ENCODE measurements at places on chromosomes 3 and 15.

DNA sequence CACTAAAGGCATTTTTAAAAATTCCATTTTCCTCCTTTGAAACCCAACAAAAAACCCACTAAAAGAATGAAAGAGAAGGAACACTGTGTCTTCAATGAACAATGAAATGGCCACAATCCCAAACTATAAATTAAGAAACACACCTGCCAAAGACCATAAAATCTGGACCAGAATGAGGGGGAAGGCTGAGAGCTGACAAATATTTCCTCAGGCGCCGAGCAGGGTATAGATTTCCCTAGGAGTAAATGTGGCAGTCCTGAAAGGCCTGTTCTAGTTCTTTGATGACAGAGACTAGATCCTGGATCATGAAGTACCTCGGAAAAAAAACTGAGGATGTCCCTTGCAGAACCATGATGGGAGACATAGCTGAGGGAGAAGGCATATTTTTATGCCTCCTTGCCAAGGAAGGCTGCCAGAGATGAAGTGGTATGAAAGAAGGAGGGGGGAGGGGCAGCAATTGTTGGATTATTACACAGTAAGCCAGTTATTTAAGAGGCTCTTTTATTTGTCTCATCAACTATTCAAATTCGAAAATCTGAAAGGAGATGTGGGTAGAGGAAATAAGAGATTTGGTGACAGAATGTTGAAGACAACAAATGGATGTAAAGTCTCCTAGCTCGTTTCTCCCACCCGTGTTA is 275.3 kb upstream of the GOLGA6L4 start:
- DNase-seq, result no peak

DNA sequence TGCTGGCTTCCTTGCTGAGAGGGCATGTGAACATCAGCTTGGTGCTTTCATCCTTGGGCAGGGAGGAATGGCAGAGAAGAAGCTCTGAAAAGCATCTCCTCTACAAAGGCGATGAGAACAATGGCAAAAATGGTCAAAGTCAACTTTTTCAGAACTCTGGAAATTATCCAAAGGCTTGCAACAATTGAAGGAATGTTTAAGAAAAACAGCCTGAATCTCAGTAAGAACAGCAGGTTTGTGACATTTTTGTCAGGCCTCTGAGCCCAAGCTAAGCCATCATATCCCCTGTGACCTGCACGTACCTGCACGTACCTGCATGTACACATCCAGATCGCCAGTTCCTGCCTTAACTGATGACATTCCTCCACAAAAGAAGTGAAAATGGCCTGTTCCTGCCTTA is 51.8 kb downstream of the ONECUT1 start:
- DNase-seq, result no peak

DNA sequence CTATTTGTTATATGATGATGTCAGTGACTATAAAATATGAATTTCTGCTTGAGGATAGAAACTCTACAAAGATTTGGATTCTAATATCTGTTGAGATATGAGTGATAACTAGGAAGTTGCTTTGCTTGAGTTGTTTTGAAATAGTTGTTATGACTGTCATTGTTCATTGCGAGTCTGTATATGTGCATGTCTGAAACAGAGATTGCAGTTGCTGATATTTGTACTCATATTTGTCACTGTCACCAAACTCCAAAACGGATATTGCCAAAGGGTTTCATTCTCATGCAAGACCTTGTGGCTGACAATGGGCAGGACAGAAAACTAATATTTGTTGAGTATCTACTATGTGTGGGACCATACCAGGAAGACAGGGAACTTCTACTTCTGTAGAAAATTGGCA is 240.2 kb downstream of the CD47 start:
- DNase-seq, result no peak

- no peak for DNase-seq
These were observed 1.1 kb downstream of the EAF2 start for GRCh38 chr3:121836064-121836463.

DNA sequence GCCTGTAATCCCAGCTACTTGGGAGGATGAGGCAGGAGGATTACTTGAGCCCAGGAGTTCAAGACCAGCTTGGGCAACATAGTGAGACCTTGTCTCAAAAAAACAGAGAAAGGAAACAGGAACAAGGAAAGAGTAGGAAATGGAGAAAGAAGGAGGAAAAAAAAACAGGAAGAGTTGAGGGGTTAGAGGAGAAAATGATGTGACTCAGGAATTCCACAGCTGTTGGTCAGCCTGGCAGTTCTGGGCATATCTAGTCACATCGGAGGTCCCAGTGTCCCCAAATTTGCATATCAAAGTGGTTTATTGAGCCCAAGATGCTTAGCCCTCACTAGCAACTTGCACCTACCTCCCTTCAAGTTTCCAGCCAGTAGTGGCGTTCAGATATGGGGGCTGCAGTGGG is 18.8 kb upstream of the JMJD7 start:
- DNase-seq, result no peak

DNA sequence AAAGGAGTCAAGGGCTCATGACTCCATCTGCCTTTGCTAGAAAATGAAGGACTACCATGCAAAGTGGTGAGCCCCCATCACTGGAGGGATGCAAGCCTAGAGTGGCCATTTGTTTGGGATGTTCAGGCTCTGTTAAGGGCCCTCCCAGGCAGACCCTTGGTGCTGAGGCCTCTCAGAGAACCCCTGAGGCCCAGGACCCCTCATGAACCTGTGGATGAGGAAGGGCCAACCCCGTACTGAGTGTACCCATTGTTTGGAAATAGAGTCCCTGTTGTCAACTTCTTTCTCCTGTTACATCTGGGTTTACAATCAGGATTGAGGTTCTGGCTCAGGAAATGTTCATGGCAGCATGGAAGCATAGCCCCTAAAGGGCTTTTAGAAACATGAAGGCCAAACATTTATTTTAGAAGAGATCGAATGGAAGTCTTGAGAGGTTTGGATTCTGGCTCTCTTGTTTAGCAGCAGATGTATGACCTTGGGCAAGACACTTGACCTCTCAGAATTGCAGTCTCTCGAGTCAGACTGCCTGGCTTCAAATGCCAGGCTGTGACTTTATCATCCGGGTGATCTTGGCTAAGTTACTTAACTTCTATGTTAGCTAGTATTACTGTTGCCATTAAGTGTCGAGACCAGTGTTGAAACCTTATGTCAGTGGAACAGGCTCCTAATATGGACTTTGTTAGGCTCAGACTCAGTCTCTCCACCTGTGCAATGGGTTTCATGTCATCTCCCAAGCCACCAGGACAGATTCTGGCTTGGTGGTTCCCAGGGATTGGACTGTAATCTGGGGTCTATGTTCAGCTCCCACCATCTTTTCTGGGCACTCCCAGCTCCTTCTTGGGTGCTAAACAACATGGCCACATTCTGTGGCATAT is 12.4 kb downstream of the ITGA11 start:
- no peak for DNase-seq

DNA sequence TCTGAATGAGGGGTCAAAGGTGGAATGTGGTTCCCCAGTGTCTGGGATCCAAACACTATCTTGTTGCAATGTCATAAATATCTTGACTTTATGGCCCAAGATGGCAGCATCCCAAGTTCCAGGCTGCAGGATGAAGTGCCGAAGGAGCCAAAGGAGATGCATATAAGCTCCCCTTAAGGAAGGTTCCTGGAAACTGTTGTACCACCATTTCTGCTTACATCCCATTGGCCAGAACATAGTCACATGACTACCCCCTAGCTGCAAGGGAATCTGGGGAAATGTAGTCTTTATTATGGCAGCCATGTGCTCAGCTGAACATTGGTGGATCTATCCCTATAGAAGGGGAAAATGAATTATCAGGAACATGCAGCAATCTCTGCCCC is 54.3 kb downstream of the BDH1 start:
- DNase-seq, result no peak

DNA sequence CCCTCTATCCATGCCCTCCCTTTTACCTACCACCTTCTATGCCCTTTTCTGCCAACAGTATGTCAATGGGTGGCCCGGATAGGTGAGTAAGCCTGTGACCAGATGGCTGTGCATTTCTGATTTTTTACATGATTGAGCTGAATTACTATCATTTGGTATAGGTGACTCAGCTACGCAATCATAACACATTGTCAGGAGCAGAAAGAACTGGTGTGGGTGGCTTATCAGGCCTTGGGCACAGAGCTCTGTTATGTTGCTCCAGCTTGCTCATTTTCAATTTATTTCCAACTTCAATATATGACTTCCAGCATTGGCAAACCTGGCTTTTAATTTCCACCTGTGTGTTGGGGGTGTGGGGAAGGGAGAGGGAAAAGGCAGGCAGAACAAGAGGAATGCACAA is 86.6 kb upstream of the AGBL1 start:
- no peak for DNase-seq

DNA sequence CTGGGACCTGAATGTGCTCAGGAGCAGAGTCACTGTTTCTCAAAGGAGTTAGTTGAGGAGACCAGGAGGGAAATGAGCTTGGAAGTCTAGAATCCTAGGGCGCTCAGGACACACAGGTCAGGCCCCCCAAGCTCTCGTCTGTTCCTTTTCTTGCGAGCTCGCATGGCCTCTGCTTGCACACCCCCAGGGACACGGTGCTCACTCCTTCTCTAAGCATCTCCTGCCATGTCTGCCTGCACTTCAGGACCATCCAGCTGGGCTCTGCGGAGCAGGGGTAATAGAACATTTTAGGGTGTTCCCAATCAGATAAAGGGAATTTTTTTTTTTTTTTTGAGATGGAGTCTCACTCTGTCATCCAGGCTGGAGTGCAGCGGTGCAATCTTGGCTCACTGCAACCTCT is 213.2 kb downstream of the XXYLT1 start:
- no peak for DNase-seq

DNA sequence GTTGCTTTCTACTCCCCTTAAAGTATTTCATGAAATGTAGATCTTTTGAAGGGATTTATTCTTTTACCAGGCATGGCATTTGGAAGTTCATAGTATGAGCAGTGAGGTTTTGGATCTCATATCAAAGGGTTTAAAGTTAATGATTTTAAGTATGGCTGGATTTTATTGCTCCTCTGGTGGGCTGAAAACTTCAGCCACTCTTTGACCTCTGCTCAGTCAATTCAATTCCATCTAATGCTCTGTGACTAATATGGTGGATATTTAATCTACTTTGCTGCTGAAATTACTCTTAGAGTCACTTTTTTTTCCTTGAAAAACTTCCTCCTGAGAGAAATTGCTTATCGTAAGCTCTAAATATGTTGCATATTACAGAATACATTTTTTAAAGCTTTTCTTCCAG is 218.6 kb downstream of the NR2F2 start:
- no peak for DNase-seq

DNA sequence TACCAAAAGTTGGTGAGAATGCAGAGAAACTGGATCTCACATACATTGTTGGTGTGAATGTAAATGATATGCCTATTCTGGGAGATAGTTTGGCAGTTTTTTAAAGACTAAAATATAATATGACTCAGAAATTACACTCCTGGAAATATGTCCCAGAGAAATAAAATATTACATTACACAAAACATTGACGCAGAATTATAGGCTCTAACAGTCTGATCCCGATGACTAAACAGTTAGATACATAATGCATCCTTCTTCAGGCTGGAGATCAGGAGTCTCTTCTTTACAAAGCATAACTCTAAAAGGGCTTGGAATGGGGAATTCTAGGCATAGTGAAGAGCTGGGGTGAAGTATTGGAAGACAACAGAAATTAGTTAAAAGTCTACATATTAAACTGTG is 586.2 kb upstream of the NECTIN3 start:
- no peak for DNase-seq

DNA sequence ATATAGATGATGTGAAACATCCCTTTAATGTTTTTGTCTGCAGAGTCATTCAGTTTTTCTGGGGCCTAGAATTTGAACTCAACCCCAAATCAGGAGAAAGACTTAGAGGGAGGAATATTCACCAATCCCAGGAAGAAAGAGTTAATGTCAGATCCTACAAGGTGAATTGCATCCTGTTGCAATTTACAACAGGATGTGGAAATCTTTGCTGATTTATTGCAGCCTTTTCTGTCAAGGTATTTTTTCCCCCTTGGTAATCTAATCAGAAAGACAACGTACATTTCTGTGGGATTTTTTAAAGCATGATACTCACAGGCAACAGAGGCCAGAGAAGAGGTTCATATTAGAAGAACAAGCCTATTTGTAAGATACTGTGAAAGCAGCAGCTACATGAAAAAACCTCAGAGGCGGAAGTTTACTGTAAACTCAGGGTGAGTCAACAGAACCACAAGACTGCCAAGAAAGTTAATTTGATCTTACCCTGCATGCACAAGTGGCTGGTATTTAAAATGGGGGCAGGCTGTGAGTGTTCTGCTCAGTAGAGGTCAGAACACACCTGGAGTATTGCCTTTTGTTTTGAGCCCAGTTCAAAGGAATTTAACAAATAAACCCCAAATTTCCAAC is 531.9 kb downstream of the AGBL1 start:
- no peak for DNase-seq

GRCh38 chr15:76208786-76209424 is 102.4 kb downstream of the ETFA start:
- DNase-seq, result no peak

DNA sequence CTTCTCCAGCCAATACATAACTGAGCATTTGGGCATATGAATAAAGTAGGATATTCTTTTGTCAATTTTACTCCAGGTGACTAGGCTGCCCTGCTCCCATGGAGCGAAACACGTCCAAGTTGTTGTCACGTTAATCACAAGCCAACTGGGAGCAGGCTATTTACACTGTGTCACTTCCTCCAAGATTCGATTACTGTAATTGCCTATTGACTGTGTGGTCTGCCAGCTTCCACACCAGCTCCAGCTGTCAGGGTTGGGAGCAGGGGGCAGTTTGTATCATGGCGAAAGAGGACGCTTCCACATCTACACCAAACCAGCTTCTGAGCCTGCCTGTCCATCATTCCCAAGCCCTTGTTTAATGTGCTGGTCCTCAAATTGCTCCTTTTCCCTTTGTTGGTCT is 89.2 kb upstream of the RORA start:
- no peak for DNase-seq

DNA sequence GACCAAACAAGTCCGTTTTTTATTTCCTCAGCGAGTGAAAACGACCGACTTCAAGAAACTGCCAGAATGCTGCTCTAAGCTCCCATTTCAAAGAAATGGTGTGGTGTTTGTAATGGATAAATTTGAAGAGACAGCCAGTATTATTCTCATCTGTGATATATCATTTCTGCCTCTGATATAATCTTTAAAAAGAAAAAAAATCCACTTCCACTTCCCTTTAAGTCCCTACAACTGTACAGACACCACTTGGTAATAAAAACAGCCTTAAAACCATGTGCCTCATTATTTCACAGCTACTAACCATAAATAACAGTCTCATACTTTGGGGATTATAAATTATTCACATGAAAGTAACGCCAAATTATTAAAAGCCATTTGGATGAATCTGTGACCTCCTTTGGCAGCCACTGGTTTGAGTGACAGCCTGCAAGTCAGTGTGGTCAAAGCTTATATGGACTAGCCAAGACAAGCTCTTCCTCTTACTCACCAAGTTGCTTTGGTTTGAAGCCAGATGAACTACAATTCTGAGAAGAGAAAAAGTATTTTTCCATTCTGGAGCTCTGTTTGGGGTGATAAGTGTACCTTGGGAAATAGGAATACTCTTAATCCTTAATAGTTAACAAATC is 168.0 kb downstream of the SHOX2 start:
- no peak for DNase-seq

- DNase-seq, result peak; percentile 52
These were observed 137.0 kb downstream of the KLF13 start for GRCh38 chr15:31463521-31464102.

GRCh38 chr3:127691489-127691888 is 18.7 kb downstream of the ABTB1 start:
- no peak for DNase-seq

Measured in endothelial cell of umbilical vein (primary cell).